ENCODE measurements at places on chromosomes 7 and 10. TPM values are rescaled to one million over a fixed set of nuclear protein-coding genes. Genes with fewer than 3 reads are reported as not detected.

RABGEF1 gene
- 18.6 TPM for total RNA-seq

DNA sequence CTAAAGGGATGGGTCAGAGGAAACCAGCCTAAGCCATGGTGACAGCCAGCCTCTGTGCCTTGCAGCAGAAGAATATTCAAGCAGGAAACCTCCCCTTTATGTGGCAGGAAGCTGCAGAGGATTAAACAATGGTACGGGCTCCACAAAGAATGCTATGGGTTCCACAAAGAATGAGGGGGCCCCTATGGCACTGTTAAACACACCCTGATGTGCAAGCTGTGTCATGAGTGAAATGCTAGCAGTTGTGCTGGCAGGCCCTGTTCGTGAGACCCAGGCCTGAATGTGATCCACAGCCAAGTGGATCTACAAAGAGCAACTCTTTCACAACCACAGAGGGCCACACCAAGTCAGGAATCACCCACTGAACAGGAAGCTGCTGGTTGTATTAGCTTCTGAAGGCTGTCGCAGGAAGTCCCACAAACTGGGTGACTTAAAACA lies 68.9 kb downstream of the MYOF start:
- no peak for DNase-seq

GRCh38 chr7:156652886-156653568 lies 12.5 kb downstream of the RNF32 start:
- no peak for DNase-seq

GRCh38 chr10:101297901-101298486 lies 56.0 kb upstream of the BTRC start:
- peak; percentile 66 for DNase-seq

DNA sequence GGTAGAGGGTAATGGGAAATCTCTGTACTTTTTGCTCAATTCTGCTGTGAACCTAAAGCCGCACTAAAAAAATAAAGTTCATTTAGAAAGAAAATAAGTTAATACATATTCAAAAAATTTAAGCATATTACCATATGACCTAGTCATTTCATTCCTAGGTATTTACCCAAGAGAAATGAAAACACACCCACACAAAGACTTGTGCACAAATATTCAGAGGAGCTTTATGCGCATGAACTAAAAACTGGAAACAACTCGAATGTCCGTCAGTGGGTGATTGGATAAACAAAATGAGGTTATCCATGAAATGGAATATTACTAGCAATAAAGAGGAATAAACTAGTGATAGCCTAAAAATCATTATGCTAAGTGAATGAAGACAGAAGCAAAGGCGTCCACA lies 62.6 kb upstream of the ZNRF2 start:
- no peak for DNase-seq

GRCh38 chr7:74302745-74303221 lies 13.6 kb downstream of the CLIP2 start:
- DNase-seq = no peak

GRCh38 chr7:27690649-27691048 lies 28.0 kb upstream of the HIBADH start:
- DNase-seq = no peak

MKX gene
- total RNA-seq = 0.31 TPM

PIK3CG gene
- total RNA-seq = not detected

PNLIPRP1 gene
- not detected for total RNA-seq

TMEM270 gene
- total RNA-seq = not detected

NODAL gene
- not detected for total RNA-seq

DNA sequence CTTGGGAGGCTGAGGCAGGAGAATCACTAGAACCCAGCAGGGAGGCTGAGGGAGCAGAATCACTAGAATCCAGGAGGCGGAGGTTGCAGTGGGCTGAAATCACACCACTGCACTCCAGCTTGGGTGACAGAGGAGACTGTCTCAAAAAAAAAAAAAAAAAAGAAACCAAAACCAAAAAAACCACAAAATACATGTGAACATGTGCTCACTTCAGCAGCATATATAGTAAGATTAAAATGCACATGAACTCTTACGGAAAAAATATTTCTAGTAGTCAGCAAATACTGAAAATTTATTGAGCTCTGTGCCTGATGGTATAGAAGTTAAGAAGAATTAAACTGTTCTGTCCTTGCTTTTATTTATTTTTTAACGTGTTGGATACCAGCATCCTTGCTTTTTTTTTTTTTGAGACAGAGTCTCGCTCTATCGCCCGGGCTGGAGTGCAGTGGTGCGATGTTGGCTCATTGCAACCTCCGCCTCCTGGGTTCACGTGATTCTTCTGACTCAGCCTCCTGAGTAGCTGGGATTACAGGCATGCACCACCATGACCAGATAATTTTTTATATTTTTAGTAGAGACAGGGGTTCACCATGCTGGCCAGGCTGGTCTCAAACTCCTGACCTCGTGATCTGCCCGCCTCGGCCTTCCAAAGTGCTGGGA lies 9.6 kb upstream of the ZNF487 start:
- DNase-seq = no peak

- no peak for DNase-seq
Measured at GRCh38 chr7:12694817-12695216, 7.4 kb downstream of the ARL4A start.

PCLO gene
- 11.9 TPM for total RNA-seq

GDF10 gene
- not detected for total RNA-seq

DNA sequence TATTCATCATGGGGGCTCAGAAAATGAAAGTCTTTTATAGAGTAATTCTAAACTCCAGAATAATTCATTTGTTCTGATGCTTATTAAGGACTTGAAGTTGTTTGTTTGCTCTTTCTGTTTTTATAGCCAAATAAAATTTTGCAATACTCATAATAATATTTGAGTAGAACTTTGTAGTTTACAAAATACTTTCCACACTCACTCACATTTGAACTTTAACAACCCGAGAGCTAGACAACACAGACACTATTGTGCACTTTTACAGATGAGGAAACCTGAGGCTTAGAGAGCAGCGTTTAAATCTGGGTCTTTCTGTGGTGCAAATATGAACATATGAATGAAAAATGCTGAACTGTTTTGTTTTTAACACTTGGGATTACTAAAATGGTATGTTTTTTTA lies 126.8 kb downstream of the KAT6B start:
- no peak for DNase-seq
